ENCODE measurements at places on chromosomes 3 and 15.

DNA sequence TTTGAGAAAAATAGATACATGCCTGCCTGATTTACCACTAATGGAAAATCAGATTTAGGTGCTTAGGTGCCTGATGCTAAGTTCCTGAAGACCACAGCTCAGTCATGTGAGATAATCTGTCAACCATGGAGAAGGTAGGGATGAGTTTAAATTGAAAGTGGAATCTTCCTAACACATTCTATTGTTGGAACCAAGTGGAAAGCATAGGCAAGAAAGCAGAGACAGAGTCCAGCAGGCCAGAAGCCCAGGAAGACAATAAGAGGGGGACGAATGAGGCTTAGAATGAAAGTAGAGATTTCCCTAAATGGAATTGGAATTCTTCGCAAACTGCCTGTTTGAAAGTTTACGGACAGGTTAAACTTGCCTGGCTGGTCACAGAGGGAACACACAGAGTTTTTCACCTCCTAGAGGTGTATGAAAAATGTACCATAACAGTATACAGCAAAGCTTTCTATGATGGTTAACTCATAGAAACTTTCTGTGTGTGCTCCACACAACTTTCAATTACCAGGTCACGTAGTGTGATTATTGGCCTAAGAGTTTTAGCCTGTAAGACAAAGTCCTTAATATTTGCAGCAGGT is 453.8 kb upstream of the KCNMB2 start:
- DNase-seq = no peak

- DNase-seq = peak; percentile 87
Measured at GRCh38 chr15:57537072-57537471, 54.6 kb upstream of the MYZAP start.

- DNase-seq = no peak
Measured at GRCh38 chr3:52310861-52311575, 5.1 kb upstream of the DNAH1 start.

- DNase-seq = no peak
Measured at GRCh38 chr3:4841225-4841624, 138.0 kb upstream of the BHLHE40 start.

DNA sequence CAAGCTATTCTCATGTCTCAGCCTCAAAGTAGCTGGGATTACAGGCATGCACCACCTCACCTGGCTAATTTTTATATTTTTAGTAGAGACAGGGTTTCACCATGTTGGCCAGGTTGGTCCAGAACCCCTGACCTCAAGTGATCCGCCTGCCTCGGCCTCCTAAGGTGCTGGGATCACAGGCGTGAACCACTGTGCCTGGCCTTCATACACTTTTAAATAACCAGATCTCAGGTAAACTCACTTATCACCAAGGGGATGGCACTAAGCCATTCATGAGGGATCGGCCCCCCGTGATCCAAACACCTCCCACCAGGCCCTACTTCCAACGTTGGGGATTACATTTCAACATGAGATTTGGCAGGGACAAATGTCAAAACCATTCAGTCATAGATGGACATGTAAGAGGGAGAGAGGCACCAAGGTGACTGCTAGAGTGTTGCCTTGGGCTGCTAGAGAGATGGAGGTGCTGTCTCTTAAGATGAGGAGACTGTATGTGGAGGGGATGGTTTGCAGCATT is 13.3 kb upstream of the DOCK3 start:
- no peak for DNase-seq

GRCh38 chr3:120568202-120568531 is 28.0 kb upstream of the NDUFB4 start:
- DNase-seq = no peak

- no peak for DNase-seq
Measured at GRCh38 chr3:168077091-168077490, 18.6 kb downstream of the GOLIM4 start.

- DNase-seq = no peak
Measured at GRCh38 chr15:99421172-99421656, 144.6 kb upstream of the MEF2A start.

GRCh38 chr15:47337836-47338235 is 379.5 kb upstream of the SEMA6D start:
- no peak for DNase-seq

DNA sequence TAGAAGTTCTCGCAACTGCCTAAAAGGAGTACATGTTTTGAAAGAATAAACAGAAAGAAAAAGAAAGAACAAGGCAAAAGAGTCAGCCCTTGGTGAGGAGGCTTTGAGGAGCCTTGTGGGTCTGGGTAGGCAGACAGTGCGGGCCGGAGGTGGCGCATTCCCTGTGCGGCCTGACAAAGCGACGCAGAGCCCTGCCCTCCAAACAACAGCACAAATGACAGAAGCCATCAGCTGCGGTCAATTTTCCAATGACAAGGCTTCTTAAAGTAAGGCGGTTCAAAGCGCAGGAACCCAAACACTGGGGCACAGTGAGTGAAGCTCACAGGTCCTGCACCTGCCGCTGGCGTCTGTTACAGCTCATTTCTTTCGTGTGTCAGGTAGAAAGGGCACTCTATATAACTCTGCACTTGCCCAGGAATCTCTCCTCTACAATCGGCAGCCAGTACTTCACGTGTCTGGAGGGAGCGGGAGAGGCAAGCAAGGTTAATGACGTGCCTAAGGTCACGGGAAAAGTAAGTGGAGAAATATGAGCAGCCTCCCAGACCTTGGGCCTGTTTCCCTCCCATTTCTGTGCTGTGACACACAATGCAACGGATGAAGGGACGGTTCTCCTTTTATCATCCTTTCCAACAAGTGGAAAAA is 178.1 kb downstream of the OPA1 start:
- DNase-seq = no peak

GRCh38 chr3:159748425-159748824 is 240.2 kb upstream of the IL12A start:
- no peak for DNase-seq

DNA sequence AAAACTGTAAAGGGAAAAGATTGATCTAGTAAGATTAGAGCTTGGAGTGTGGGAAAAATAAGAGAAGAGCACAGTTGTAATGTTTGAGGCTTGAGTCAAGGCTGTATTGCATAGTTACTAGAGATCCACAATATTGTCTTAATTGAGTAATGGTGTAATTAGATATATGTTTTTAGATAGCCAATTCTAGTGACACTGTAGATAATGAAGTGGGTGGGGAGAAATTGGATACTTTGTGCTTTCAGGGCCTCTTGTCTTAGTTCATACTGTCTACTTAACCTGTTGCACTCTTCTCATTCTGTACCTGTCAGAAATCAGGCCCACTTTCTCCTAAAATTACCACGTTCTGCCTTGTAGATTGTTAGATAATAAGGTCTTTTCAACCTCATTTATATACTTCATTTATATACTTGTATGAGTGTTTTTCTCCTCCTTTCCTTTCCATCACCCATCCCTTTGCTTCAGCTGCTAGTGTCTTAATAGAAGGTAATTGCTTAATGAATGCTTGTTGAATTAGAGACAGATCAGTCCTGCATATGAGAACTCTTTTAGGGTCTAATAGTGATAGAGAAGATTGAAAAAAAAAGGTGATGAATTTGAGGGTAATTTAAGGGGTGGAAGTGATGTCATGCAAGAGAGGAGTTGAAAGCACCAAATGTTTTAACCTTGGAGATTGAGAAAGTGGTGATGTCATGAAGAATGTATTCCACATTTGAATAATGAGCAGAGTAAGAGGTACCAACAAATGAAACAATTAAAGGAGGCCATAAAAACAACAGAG is 32.0 kb downstream of the PIK3CA start:
- no peak for DNase-seq

- no peak for DNase-seq
Measured at GRCh38 chr3:61772456-61772855, 211.1 kb downstream of the PTPRG start.

DNA sequence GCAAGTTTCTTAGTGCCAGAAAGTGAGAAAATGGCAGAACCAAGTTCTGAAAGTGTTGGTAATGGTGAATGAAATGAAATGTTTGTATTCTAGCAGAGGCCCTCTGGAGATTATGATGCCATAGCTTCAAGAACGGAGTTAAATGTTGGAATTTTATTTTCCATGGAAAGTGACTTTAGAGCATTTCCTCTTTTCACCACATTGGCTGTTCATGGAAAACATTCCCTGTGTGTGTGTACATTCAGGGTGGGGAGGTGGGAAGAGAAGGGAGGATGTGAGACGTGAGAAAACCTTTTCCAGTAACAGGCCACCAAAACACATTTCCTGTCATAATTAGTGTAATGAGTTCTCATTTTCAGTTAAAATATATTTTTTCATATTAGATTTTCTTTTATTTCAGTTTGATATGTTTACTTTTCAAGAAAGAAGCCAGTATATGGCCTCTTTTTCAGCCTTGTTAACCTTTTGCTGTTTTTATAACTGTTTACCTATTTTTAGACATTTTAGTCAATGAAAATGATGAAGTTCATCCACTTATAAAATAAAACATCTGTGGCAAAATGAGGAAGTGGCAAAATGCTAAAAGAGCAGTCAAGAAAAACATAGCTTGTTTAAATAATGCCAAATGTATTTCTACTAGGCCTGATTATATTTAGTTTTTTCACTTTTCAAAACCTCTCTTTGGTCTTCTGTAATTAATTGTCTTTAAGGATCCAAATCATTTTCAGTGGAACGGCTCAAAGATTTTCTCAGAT is 21.6 kb downstream of the SAMMSON start:
- DNase-seq = no peak

DNA sequence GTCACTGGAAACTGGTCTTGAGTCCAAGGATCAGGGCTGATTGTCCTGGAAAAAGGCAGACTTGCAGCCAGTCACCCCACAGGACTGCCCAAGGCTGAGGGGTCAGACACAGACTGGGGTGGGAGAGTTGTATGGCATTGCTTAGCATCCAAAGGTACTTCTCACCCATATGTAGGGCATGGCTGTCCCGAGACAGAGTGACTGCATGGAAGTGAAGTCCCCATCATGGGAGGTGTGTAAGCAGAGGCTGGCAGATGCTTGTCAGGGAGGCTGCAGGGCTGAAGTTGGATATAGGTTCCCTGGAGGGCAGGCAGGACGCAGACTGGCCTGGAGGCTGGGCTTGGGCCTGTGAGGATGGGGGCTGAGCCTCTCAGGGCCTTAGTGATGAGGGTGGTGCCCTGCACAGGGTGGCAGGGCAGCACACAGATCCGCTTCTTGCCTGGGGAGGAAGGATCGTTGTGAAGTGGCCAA is 31.1 kb downstream of the PSTPIP1 start:
- DNase-seq = no peak

DNA sequence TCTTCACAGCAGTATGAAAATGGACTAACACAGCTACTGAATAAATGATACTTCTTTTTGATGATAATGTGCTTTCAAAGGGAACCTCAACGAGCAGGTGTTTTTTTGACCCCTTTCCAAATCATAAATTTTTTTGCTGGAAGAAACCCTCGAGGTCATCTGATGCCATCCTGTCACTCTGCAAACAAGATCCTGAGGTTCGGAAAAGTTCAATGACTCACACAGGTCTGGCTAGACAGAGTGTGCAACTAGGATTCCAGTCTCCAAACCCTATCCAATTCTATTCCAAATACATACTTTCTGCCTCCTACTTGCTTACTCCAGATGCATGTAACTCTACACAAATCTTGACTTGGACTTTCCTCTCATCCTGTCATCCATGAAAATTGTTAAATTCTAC is 124.7 kb downstream of the NEDD4 start:
- no peak for DNase-seq

DNA sequence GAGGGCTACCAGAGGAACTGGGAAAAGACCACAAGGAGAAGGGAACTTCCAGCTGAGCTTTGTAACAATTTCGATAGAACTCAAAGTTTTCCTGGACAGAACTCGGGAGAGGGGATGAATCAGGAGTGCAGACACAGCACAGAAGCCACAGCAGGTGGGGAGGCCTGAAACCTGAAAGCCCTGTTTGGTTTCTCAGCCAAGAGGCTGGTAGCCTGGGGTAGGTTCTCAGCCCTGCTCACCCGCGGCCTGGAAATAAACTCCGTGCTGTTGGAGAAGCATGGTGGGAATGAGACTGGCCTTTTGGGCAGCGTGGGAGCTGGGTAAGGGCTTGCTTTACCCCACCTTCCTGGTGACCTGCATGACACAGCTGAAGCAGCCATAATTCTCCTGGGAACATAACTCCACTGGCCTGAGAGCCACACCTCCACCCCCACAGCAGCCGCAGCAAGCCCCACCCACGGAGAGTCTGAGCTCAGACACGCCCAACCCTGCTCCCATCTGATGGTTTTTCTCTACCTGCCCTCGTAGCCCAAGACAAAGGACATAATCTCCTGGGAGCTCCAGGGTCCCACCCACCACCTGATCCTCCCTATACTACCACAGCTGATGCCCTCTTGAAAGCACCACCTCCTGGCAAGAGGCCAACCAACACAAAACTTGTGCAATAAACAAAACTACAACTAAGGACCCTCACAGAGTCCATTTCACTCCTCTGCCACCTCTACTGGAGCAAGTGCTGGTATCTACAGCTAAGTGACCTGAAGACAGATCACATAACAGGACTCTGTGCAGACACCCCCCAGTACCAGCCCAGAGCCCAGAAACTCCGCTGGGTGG is 52.5 kb upstream of the CHRM5 start:
- DNase-seq = no peak

GRCh38 chr3:71998995-71999673 is 214.2 kb upstream of the PROK2 start:
- peak; percentile 14 for DNase-seq

DNA sequence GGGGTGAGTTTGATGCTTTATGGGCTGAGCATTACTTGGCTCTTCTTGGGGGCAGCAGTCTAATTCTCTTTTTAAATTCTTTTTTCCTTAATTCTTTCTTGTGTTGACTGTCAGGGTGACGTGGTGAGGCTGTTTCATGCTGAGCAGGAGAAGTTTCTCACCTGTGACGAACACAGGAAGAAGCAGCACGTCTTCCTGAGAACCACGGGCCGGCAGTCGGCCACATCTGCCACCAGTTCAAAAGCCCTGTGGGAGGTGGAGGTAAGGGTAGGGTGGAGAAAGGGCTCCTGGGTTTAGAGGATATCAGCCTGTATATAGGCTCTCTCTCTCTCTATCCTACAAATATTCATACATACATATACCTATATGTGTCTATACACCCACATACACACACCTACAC is 152.3 kb downstream of the ITPR1 start:
- DNase-seq = no peak

GRCh38 chr15:75945953-75946352 is 42.3 kb downstream of the FBXO22 start:
- no peak for DNase-seq

- no peak for DNase-seq
Measured at GRCh38 chr3:187039723-187040414, 99.4 kb downstream of the RPL39L start.

- DNase-seq = no peak
Measured at GRCh38 chr3:174755833-174756829, 103.0 kb upstream of the NAALADL2 start.

GRCh38 chr3:189786479-189787064 is 155.4 kb downstream of the TP63 start:
- DNase-seq = no peak

DNA sequence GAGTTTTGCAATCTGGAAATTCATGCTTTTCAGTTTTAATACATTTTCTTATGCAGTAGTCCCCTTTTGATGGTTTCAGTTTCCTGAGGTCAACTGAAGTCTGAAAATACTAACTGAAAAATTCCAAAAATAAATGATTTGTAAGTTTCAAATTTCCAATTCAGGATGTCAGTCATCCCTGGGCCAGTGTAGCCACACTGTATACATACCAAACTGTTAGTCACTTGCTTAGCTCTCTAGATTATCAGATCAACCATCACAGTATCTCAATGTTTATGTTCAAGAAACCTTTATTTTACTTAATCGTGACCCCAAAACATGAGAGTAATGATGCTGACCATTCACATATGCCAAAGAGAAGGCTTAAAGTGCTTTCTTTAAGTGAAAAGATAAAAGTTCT is 715.5 kb downstream of the GBE1 start:
- DNase-seq = no peak

GRCh38 chr3:127395663-127396355 is 108.0 kb upstream of the PRR20G start:
- DNase-seq = no peak

- no peak for DNase-seq
Measured at GRCh38 chr3:81764665-81765064, 3.2 kb upstream of the GBE1 start.
